ENCODE measurements at places on chromosomes 7 and 10.

DNA sequence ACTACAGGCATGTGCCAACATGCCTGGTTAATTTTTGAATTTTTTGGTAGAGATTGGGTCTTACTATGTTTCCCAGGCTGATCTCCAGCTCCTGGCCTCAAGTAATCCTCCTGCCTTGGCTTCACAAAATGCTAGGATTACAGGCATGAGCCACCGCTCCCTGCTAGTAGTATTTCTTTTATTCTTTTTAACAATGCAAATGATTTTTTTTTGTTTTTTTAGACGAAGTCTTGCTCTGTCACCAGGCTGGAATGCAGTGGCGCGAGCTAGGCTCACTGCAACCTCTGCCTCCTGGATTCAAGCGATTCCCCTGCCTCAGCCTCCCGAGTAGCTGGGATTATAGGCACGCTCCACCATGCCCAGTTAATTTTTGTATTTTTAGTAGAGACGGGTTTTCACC lies 58.1 kb downstream of the SVIL start:
- DNase-seq = no peak

DNA sequence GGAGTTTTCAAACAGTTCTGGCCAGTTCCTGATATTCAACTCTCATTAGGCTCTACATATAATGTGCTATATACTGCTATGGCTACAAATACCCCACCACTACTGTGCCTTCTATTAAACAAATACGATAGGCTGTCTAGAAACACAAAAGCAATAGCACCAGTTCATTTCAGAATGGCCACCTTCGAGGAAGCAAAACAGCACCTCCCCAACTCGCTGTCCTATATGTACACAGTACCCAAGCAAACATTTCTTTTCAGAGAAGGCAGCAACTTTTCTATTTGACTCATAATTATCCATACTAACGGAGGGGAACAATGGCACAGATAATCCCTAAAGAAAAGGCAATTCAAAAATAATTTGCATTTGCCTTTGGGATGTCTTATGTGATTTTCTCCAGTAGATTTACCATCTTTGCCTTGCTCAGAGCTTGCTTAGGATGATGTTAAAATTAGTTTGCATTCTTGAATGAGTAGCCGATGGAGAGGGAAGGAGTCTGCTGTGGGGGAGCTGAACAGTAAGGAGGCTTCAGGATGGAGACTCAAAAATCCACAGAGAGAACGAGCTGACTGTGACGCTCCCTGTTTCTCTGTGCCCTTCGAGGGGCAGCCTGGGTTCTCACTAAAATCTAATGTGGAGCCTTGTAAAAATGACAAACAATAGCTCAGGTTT lies 218.7 kb downstream of the FANK1 start:
- DNase-seq = no peak

GRCh38 chr10:16987976-16988610 lies 141.5 kb downstream of the CUBN start:
- no peak for DNase-seq

DNA sequence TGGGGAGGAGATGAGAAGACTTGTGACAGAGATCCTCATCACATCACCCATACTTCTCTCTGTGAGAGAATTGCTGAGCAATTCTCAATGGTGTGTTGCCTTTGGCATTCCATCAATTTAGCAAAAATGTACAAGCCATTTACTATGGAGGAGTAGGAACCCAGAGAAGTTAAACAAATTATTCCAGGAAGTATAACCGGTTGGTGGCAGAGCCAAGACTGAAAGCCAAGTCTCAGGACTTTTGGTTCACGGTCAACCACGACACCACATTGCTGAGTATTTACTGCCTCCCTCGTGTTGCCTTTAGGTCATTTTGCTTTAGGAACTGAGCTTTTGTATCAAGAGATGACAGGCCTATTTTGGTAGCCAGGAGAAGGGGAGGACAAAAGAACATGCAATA lies 88.0 kb upstream of the ELMO1 start:
- no peak for DNase-seq

DNA sequence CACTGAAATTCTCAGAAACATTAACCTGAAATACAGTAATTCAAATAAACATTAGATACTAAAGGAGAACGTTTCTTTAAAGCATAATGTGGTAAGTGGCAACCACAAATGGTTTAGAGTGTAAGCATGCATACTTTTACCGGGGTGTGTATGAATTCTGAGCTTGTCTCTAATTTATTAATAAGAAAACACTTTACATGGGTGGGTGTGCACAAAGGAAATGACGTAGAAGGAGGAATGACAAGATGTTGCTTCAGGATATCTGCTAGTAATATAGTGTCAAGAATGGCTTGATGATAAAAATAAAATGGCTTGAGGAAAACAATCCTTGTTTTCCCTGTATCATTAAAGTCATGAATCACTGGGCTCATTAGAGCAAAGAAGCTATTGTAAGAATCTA lies 92.5 kb downstream of the ARL4A start:
- no peak for DNase-seq

DNA sequence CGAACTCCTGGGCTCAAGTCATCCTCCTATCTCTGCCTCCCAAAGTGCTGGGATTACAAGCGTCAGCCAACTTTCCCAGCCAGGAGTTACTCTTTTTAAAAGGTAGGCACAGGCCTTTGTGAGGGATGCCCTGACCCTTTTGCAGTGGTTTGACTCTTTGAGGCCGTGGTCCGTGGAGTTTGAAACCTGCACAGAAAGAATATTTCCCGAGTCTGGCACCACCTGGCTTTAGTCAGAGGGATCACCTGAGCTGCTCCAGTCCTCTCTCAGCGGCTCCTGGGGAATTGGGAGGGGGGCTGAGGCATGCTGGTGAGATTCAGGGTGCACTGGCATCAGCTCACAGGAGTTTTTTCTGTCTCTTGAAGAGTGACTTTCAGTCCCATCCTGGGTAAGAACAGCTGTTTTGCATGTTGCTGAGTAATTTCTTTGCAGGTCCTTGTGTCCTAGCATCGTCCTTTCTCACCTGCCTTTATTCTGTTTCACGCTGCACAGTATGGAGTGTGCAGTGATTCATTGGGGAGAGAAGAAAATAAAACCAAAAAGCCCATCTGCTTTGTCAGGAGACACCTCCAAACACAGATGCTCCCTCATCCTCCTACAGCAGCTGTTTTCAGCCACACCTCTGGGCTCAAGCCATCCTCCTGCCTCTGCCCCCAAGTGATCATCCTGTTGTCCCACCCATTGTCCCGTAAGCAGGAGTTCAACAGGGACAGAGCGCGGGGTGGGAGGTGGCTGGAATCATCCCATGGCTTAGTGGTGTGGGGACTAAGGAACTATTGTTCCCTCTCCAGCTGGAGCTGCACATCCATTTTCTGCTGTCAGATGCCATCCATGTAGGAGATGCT lies 284.7 kb downstream of the CAMK1D start:
- DNase-seq = no peak

DNA sequence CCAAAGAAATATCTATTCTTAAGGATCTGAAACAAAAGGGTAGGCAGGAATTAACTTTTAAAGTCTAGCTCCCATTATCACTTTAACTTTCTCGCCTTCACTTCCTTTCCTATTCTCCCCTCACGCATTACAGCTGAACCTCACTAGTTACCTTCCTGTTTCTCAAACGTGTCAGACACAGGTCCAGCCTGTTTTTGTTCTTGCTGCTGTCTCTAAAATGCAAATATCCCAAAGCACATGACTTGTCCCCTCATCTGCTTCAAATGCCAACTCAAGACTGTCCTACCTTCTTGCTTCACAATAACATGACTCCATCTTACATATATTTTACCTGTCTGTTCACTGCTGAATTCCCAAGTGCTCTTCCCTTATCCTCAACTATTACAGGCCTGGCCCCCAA lies 17.6 kb downstream of the ZDHHC6 start:
- DNase-seq = no peak

DNA sequence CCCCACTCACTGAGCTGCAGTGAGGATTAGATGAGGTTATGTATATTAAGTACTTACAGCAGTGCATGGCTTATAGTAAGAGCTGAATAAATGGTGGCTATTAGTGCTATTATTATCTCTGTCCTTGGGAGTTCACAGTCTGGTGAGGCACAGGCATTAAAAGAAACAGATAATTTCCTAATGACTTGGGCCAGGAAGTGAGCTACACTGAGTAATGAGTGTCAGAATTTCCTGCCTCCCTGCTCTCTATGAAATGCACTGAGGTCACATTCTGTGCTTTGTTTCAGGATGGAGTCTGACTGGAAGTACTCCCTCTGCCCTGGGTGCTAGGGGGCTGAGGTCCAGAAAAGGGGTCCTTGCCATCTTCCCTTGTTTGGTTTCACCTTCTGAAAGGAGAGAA lies 48.7 kb upstream of the LOXL4 start:
- no peak for DNase-seq

GRCh38 chr10:114697061-114697598 lies 39.1 kb upstream of the ABLIM1 start:
- no peak for DNase-seq

- DNase-seq = peak; percentile 28
Measured at GRCh38 chr7:127654404-127655394, 2.7 kb downstream of the SND1 start.

GRCh38 chr7:16594061-16594460 lies 51.5 kb downstream of the ANKMY2 start:
- no peak for DNase-seq

- no peak for DNase-seq
Measured at GRCh38 chr7:135257-135653, 57.1 kb upstream of the FAM20C start.

- DNase-seq = no peak
Measured at GRCh38 chr7:70935854-70936253, 196.1 kb upstream of the GALNT17 start.
